Activated CD4-positive, alpha-beta memory T cell treated with anti-CD3 and anti-CD28 coated beads for 36 hours (primary cell): ENCODE measurements at places on chromosomes 12 and 14.

GRCh38 chr12:92482599-92482998 lies 220.2 kb upstream of the PLEKHG7 start:
- no peak for DNase-seq

DNA sequence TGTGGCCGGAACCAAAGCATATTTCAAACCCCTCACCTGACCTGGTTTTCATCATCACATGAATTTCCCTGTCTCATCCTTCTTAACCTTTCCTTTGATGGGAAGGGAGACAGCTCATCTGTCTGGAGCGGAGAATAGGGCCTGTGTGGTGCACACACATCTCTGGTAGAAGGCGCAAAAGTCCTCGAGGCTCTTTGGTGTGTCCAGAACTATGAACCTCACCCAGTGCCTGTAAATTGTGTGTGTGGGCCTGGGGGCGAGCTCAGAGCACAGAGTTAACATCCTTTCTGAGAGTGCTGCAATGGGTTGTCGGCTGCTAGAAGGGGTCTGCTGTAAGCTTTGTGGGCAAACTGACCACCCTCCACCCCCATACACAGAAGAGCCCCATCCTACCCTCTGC lies 749 bp downstream of the GALNT6 start:
- DNase-seq = no peak

- DNase-seq = peak; percentile 78
These were observed 118.8 kb upstream of the DIO3 start for GRCh38 chr14:101442451-101442850.

DNA sequence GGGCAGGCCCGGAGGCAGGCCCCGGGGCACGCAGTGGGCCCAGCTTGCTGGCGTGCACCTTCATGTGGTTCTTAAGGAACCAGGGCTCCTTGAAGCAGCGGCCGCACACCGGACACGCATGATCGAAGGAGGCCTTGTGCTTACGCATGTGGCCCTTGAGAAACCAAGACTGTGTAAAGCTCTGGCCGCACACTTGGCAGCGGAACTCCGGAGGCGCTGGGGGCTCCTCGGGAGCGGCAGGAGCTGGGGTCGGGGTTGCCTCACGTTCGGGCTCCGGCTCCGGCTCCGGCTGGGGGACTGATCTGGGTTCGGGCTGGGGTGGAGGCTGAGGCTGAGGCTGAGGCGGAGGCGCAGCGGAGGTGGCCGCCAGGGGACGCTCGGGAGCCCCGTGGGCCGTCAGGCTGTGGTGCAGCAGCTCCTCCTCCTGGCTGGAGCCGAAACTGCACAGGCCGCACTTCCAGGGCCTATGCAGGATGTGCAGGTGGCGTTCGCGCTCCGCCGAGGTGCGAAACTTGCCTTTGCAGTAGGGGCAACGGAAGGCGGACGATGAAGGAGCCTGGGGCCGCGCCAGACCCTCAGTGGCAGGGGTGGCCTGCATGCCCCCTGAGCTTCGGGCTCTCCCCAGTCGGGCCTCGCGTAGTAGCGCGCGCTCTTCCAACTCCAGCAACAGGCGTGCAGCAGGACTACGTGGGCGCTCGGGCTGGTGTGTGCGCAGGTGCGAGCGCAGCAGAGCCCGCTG lies 6.0 kb downstream of the ZNF219 start:
- peak; percentile 92 for DNase-seq

GRCh38 chr12:63862969-63863230 lies 18.4 kb downstream of the SRGAP1 start:
- no peak for DNase-seq
